Activated naive CD4-positive, alpha-beta T cell (primary cell): ENCODE measurements at places on chromosomes 1 and 21.

- DNase-seq: no peak
These were observed 83.8 kb downstream of the PLPP3 start for GRCh38 chr1:56495538-56495937.

GRCh38 chr1:71413441-71414175 is 332.8 kb upstream of the ZRANB2 start:
- DNase-seq: no peak

DNA sequence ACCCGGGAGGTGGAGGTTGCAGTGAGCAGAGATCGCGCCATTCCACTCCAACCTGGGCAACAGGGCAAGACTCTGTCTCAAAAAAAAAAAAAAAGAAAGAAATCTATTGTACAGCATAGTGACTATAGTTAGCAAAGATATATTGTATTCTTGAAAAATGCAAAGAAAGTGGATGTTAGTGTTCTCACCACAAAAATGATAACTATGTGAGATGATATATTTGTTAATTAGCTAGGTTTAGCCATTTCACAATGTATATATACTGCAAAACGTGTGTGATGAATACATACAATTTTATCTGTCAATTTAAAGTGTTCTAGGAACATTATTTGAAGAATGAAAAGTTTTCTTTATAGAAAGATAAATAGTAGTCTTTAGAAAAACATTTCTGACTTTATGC is 179.9 kb downstream of the AK5 start:
- no peak for DNase-seq

- DNase-seq: no peak
These were observed 76.9 kb downstream of the LEPR start for GRCh38 chr1:65497256-65497830.

- DNase-seq: no peak
These were observed 939 bp upstream of the MFAP2 start for GRCh38 chr1:16981269-16981849.

DNA sequence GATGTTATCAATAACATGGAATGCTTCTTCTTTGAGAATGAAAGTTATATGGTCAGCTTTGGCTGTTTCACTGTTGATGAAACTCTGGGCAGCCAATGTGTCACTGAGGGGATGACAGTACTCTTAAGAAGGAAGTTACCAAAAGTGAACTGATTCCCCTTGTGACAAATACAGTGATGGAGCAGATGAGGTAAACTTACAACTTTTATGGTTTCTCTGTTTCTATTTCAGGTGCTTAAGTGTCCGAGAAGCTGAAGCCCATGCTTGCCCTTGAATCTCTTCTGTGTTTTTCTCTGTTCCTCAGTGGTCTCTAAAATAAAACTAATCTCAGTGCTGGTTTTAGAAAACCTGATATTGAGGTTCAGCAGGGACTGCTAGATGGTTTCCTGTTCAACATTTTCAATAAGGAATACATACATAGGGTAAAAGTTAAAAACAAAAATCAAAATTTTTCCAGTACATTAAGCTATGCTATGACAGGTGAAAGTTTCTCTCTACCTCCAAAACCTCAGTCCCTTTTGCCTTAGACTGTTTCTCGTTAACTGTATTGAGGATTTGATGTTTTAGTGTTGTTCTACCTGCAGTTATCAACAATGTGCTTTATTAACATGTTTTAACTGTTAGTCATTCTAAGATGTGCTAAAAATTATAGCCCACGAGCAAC is 454.4 kb upstream of the ADGRL4 start:
- DNase-seq: no peak
